ENCODE measurements at places on chromosomes 2 and 18.
A peak's percentile ranks its signal among the peaks of the same experiment; 100 is the strongest.

DNA sequence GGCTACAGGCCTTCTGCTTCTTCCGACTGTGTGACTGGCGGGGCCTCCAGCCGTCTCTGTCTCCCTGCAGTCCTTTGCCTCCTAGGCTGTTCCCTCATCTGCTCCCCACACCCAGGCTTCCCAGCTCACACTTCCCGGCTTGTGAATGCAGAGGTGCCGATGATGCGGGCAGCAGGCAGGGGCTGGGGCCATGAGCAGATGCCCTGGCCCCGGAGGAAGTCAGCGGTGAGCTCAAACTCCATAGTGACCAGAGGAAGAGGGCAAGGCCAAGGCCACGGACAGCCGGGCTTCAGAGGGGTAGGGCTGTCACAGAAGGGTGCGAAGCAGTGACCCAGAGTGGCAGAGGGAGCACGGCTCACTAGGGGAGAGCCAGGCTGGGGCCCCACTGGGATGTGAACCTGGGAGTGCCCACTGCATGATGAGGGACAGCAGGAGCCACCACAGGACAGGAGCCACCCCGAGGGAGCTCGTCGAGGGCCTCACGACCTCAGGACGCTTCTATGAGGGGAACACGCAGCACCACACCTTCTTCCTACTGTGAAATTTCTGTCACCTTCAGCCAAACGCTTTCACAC, 515.9 kb downstream of the EIPR1 start:
- no peak for DNase-seq

DNA sequence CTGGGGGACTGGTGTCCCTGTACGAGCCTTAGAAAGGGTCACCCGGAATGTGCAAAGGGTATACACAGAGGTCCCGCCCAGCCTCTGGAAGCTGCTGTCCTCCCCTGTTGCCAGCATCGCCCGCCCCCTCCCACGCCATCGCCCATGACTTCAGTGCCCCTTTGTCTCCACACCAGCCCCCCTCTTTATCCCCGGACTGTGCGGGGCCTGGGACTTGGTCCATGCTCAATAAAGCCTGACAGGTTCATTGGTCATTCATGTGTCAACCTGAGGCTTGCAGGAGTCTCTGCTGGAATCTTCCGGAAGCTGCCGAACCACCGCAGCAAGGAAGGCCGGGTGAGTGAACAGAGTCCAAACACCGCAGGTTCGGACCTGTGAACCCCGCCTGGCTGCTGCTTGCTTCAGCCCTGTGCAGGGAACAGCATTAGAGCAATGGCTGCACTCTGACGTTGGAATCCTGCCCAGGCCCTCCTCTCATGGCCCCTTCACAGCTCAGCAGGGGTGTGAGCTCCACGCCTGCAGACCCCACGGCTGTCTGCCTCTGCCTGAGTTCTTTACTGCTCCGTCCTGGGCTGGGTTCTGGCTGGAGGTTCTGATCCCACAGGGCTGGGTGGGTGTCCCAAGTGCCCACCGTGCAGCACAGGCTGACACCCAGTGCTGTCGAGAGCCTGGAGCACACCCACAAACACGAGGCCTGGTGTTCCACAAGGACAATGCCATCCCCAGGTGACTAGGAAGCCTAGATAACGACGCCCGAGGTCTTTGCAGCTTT, 96.5 kb downstream of the SEPTIN10 start:
- no peak for DNase-seq

- no peak for DNase-seq
Observed at GRCh38 chr2:30781451-30781850, 25.8 kb downstream of the CAPN13 start.

DNA sequence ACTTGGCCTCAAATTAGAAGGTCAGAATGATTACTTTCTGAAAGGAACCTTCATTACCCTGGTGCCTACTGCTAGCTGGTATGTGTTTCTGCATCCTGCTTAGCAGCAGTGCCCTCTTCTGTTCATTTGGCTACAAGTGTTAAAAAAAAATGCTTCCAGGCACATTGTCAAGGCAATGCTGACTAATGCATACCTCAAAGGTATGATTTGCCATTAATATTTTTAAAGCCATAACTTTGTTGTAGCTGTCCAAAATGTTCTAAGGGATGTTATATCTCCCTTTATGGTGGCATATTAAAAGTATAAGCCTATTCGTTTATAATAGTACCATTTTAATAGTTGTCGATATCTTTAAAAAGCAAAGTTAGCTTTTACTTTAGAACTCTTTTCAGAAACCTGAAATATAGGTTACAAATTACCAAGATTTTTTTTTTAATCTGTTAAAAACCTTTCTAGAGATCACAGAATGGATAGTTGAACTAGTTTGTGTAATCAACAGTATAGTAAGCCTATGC, 52.0 kb upstream of the FAM171B start:
- DNase-seq: peak; percentile 47

- DNase-seq: no peak
Observed at GRCh38 chr2:173739006-173739405, 226.2 kb downstream of the SP3 start.

DNA sequence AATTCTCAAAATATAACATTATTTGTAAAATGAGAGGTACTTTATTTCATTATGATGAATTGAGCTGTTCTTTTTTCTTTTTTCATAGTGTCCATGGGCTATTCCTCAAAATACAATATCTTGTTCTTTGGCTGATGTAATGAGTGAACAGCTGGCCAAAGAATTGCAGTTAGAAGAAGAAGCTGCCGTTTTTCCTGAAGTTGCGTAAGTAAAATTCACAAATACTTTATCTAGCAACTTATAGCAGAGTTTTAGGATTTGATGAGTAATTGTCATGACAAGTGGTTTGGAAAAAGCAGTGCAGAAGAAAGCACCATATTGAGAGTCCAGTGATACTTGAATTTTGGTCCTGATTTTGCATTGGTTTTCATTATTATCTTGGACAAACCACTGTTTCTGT, 9.8 kb downstream of the RIOK3 start:
- DNase-seq: no peak

- no peak for DNase-seq
Observed at GRCh38 chr2:44335806-44336538, 25.3 kb downstream of the PREPL start.

DNA sequence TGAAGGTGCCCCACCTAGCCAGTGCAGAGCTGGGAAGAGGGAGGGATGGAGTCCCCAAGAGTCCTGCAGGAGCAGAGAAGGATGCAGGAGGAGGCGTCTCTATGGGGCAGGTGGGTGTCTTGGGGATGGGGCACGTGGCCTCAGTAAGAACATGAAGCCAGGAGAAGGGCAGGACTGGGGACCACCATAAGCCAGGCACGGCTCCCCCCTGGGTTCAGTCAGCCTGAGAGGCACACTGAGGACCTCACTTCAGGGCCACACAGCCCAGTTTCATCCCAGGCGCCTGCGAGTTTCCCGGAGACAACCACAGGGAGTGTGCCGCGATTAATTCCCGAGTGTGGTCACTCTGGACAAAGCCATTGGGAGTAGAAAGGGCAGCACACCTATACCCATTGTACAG, 120.3 kb downstream of the GYPC start:
- no peak for DNase-seq

DNA sequence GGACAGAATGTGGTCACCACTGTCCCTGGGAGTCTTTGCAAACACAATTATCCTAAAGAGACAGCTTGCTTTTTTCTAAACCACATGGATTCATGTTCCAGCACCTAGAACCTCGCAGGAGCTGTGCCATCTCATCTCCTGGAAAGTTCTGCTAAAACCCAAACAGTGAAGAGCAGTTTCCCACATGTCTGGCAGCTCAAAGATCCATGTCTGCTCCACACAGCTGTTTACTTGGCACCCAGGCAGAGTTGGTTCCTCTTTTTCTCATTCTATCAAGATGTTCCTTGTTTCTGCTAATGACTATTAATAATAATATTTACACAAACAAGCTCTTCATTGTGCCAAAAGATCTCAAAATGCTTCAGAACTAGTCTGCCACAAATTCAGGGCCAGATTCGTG, 30.1 kb upstream of the PID1 start:
- no peak for DNase-seq

GRCh38 chr2:30620102-30620501, 173.1 kb downstream of the LCLAT1 start:
- DNase-seq: no peak

DNA sequence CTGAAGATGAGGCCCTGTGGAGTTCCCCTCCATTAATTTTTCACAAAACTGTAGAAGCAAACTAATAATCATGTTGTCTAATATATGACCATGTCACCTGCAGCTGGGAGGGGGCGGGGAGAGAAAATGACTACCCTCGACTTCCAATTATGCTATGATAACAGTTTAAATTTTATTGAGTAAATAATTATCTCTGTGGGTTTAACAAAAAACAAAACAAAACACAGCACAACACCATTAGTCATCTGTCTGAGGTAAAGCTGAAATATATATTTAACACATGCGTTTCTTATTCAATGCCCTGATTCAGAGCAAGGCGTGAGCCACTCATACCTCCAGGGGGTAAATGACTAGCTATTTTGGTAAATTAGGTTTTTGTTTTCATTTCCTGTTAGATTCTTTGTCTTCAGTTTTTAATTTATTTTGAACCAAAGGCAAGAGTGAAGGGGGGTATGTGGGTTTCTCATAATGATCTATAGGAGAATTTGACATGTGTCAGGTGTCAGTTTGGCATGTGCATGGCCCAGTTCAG, 77.4 kb upstream of the ZCCHC2 start:
- no peak for DNase-seq

DNA sequence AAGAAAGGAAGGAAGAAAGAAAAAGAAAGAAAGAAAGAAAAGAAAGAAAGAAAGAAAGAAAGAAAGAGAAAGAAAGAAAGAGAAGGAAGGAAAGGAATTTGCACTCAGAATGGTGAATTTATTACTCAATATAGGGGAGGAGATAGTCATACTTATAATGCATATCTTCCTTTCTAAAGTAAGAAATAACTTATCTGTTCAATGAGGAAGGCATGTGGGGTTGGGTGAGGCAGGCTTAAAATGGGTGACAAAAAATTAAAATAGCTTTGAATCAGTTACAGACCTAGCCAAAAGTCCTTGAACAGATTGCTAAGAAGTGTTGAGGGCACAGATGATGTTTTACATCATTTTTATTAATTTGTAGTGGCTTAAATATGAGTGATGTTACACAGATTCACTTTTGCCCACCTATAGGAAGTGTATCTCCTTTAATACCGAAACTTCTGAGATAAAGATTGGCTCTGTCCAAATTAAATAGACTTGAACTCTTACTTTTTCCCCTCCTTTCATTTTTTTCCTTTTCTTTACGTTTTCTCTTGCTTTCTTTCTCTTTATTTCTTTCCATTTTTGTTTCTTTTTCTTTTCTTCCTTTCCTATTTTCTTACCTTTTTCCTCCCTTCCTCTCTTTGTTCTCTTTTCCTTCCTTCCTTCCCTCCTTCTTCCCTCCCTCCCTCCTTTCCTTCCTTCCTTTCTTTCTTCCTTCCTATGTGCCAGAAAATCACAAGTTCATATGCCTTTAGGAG, 14.8 kb upstream of the DSC2 start:
- no peak for DNase-seq

DNA sequence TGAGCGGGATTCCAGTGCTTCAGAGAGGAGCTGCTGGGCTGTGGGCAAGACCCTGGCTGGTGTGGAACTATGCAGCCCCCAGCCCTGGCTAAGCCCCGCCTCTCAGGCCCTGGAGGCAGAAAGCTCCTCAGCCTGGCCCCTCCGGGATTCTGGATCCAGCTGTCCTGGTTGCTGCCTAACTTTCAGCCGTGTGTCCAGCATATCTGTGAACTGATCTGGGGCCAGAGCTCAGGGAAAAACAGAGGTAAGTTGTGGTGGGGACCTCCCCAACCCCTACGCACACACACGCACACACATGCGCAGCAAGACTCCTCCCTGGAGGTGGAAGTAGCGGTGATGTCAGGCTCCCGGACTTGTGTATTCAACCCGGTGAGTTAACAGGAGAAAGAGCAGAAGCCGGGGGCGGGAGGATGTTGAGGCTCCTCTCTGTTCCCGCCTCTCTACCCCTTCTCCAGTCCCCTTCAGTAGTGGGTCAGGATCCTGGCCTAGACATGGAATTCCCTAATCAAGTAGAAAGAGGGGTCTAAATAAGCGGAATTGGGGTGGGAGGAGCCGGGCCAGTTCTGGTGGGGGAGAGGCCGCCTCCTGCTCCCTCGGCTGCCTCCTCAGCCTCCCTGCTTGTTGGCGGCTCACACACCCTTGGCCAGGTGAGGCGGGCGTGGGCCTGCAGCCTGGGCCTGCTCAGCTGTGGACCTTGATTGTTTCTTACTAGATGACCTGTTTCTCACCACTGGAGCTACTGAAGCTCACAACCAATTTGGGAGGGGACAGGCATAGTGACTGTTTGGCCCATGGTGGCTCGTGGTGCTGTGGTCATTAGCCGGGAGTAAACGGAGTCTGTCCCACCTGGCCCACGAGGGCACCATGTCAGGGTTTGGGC, 33.4 kb downstream of the SIX2 start:
- DNase-seq: no peak

DNA sequence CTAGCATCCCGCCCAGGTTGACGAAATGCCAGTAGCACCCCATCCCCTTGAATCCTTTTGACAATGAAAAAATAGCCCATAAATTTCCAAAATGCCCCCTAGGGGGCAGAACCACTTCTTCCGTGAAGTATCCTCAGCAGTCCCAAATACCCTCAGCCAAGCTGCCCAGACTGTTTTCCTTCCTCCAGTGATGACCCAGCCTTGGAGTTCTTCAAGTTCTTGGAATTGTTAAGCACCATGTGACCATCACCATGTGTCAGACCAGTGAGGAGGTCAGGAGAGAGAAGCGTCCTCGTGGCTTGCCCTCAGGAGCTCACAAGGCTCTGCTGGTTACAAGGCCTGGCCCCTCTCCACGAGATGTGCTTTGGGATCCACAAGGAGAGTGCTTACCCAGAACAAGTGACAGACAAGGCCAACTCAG, 1.4 kb upstream of the SLC23A3 start:
- peak; percentile 57 for DNase-seq

- DNase-seq: no peak
Observed at GRCh38 chr18:48553236-48553635, 14.4 kb downstream of the CTIF start.

- peak; percentile 10 for DNase-seq
Observed at GRCh38 chr2:221969087-221969829, 329.5 kb downstream of the PAX3 start.

DNA sequence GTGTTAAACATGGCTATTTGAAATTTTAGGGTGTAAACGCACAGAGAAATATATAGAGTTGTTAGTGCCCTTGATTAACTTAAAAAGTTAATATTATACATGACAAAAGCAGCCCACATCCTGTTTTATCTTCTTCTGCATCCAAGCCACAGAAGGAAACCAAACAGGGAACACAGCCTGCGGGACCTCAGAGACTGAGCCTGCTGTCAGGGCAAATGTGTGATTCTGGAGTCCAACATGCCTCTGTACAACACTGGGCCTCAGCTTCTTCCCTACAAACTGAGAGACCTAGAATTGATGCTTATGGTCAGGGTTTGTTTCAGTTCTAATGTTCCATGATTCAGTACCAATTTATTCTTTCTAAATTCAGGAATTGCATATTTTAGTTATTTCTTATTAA, 404.7 kb downstream of the FBXO15 start:
- no peak for DNase-seq

GRCh38 chr2:160063271-160063670, 856 bp upstream of the PLA2R1 start:
- no peak for DNase-seq

DNA sequence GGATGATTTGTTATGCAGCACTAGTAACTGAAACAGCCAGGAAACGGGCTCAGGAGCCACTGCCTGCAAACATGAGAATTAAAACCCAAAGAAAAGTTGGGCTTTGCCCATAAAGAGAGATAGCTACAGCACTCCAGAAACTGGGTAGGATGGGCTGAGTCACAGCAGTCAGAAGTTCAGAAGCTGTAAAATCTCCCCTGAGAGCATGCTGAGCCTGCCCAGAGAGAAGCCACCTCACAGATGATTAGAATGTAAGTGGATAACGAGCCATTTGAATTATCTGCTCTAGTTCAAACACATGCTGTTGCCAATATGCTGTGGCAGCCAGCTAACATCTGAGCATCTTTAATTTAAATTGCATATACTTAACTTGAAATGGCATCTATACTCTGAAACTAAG, 388.1 kb upstream of the ACVR2A start:
- no peak for DNase-seq
